Type B pancreatic cell (in vitro differentiated cells): ENCODE measurements at places on chromosomes 6 and 20. TPM values are rescaled to one million over a fixed set of nuclear protein-coding genes. Genes with fewer than 3 reads are reported as not detected.

BLCAP gene
- 75.7 and 79.7 TPM in 2 replicates for total RNA-seq

DNA sequence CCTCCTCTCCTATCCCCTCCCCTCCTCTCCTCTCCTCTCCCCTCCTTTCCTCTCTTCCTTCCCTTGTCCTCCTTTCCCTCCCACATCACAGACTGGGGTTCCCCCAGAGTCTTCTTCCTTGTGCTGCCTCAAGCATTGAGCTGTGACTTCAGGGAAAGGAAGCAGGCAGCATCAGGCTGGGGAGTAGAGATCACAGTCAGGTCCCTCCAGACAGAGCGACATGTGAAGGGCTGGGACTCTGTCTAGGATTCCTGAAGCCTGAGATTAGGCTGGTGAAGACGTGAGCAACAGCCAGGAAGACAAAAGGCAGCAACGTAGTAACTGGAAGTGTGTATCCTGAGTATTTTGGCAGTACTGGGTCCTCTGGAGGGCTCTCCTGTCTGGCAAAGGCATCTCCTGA lies 265.4 kb upstream of the SUPT3H start:
- no peak overlapping the region for H3K4me3 ChIP-seq
- peaks cover 19% of the 10 kb centered on the region for H3K27me3 ChIP-seq
- no peak for DNase-seq
- no peak overlapping the region for H3K27ac ChIP-seq
- peaks cover 27% of the 10 kb centered on the region for H3K4me1 ChIP-seq
- H3K36me3 ChIP-seq, result no peaks in the 10 kb centered on the region

GRCh38 chr6:165986311-165986913 lies 181.2 kb downstream of the TBXT start:
- peak overlapping the region; percentile 84 for H3K4me3 ChIP-seq
- peaks cover 14% of the 10 kb centered on the region for H3K4me1 ChIP-seq
- no peak overlapping the region for H3K27ac ChIP-seq
- H3K27me3 ChIP-seq, result peaks cover 99% of the 10 kb centered on the region

DNA sequence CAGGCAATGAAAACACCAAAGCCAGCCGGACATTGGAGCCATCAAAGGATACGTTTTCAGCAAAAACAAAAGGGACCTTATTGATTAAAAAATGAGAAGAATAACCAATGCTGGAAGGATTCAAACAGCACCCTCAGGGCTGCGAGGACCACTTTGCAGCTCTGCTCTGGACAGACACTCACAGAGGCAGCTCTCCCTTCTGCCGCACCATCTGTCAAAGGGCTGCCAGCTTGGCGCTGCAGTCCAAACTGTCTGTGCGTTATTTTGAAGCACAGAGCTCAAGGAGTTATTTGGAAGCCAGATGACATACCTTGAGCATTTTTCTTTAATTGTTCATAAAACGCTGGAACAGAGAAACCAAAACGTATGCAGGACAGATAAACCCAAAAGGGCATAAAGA lies 85.2 kb downstream of the KIF16B start:
- H3K27me3 ChIP-seq, result no peaks in the 10 kb centered on the region
- H3K27ac ChIP-seq, result peak overlapping the region; percentile 21
- H3K4me3 ChIP-seq, result no peak overlapping the region
- DNase-seq, result no peak

DNA sequence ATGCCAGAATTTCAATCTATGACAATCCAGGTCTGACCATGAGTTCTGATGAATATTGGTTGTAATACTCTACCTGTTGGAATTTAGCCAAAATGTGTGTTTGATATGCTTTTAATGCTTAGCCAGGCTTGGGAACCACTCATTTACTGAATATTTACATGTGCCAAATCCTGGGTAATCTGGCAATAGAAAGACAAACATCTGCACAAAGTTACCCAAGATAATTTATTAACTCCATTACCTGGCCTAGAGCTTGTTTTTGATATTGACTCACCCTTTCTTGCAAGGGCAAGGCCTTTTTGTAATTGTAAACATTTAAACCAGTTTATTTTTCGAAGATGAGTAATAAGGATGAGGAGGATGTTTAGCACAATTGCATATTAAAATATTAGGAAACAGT lies 13.5 kb upstream of the CD2AP start:
- no peak overlapping the region for H3K4me3 ChIP-seq
- H3K4me1 ChIP-seq, result peaks cover 6% of the 10 kb centered on the region
- H3K36me3 ChIP-seq, result no peaks in the 10 kb centered on the region
- H3K27ac ChIP-seq, result no peak overlapping the region

- no peak overlapping the region for H3K4me3 ChIP-seq
- no peak for DNase-seq
- no peak overlapping the region for H3K27ac ChIP-seq
- peaks cover 9% of the 10 kb centered on the region for H3K36me3 ChIP-seq
- H3K4me1 ChIP-seq, result peaks cover 61% of the 10 kb centered on the region
Observed at GRCh38 chr6:21733311-21733710, 139.8 kb downstream of the SOX4 start.

DNA sequence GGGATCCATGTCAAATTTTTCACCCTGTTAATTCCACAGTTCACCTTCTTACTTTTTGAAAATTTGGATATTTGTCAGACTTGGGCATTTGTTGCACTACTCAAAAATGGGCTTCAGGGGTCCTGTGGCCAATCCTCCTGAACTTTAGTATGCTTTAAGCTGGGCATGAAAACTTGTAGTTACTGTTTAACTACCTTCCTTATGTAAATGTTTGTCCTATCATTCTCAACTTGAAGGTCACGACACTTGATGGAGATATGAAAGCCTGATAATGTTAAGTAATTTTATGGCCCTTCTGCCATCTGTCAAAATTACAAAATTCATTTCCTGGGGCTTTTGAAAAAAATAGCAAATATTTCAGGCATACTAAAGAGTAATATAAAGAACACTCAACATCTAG lies 4.2 kb upstream of the ZNF311 start:
- H3K36me3 ChIP-seq, result no peaks in the 10 kb centered on the region
- H3K27ac ChIP-seq, result no peak overlapping the region
- H3K4me3 ChIP-seq, result no peak overlapping the region
- peaks cover 5% of the 10 kb centered on the region for H3K4me1 ChIP-seq

CST4 gene
- 2.1 and 56.8 TPM in 2 replicates for total RNA-seq

DNA sequence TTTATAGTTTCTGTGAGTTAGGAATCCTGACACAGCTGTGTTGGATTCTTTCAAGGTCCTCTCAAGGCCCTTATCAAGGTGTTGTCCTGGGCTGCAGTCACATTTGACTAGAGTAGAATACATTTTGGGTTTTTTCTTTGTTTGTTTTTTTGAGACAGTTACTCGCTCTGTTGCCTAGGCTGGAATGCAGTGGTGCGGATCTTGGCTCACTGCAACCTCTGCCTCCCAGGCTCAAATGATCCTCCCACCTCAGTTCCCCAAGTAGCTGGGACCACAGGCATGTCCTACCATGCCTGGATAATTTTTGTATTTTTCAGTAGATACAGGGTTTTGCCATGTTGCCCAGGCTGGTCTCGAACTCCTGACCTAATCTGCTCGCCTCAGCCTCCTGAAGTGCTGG lies 15.7 kb downstream of the NFYA start:
- no peaks in the 10 kb centered on the region for H3K27me3 ChIP-seq
- no peaks in the 10 kb centered on the region for H3K4me1 ChIP-seq
- no peak overlapping the region for H3K27ac ChIP-seq
- peaks cover 39% of the 10 kb centered on the region for H3K36me3 ChIP-seq
- no peak for DNase-seq

OR2H2 gene
- total RNA-seq, result not detected in 2 replicates

SLC4A11 gene
- total RNA-seq, result 5.8 and 6.9 TPM in 2 replicates

FAM209B gene
- total RNA-seq, result 0.63 TPM in 1 of 2 replicates, not detected in the other

DNA sequence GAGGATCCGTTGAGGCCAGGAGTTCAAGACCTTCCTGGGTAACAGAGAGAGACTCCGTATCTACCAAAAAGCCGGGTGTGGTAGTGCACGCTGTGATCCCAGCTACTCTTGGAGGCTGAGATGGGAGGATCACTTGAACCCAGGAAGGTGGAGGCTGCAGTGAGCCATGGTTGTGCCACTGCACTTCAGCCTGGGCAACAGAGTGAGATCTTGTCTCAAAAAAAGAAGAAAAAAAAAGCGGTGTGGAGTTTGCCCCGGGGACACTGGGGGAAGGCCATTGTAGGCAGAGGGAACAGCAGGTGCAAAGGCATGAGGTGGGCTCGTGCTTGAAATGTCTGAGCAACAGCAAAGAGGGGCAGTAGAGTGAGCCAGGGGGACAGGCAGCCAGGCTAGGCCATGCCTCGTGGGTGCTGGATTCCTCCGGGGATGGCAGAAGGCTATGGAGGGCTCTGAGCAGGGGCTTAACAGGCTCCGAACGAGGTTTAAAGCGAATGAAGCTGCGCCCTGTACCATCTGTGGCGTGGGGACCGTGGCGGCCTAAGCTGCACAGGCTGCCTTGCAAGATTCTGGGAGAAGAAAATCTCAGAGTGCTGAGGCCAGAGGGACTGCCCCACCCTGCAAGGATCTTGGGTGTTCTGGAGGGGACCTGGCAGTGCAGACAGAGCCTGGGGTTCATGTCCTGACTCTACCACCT lies 36.9 kb upstream of the NOL4L start:
- no peaks in the 10 kb centered on the region for H3K36me3 ChIP-seq
- H3K4me1 ChIP-seq, result peaks cover 25% of the 10 kb centered on the region
- no peak overlapping the region for H3K4me3 ChIP-seq
- H3K27ac ChIP-seq, result no peak overlapping the region
- H3K27me3 ChIP-seq, result peaks cover 8% of the 10 kb centered on the region
- DNase-seq, result no peak

DNA sequence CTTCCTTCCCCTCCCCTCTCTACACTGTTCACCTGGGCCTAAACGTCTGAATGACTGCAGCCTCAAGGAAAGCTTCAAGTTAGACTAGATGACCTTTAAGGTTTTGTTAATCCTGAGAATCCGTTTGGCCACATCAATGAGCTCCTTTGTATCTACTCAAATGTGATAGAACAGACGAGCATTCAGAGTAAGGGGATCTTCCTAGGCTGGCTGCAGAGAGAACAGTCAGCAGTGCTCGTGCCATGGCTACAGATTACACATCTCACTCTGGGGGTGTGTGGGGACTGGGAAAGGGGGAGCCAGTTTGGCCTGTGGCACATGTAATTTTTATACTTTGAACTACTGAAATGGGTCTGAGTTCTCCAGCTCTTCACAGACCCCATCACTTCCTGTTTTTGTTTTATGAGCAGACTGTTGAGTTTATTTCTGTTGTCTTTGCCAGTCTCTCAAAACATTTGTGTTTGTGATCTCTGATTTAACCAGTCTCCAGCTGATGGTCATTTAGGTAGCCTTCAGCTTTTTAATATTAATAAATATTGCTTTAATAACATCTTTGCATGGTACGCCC lies 50.9 kb downstream of the KCNS1 start:
- no peak for DNase-seq
- no peak overlapping the region for H3K4me3 ChIP-seq
- H3K36me3 ChIP-seq, result peaks cover 3% of the 10 kb centered on the region
- peaks cover 27% of the 10 kb centered on the region for H3K4me1 ChIP-seq
- H3K27me3 ChIP-seq, result no peaks in the 10 kb centered on the region

GRCh38 chr6:166655713-166656229 lies 28.7 kb upstream of the RPS6KA2 start:
- no peak overlapping the region for H3K4me3 ChIP-seq
- no peak overlapping the region for H3K27ac ChIP-seq
- H3K36me3 ChIP-seq, result no peaks in the 10 kb centered on the region
- H3K27me3 ChIP-seq, result peaks cover 20% of the 10 kb centered on the region
- no peak for DNase-seq

CYP21A2 gene
- total RNA-seq, result 0.14 and 0.68 TPM in 2 replicates

PPP1R14C gene
- total RNA-seq, result 12.6 and 19.2 TPM in 2 replicates

PAX1 gene
- total RNA-seq, result 0.43 and 2.7 TPM in 2 replicates

DPPA5 gene
- not detected in 2 replicates for total RNA-seq

GRCh38 chr20:45963059-45964005 lies 8.7 kb downstream of the ZNF335 start:
- no peaks in the 10 kb centered on the region for H3K4me1 ChIP-seq
- H3K27me3 ChIP-seq, result no peaks in the 10 kb centered on the region
- no peak overlapping the region for H3K4me3 ChIP-seq
- DNase-seq, result no peak
- peaks cover 10% of the 10 kb centered on the region for H3K36me3 ChIP-seq

SIGLEC1 gene
- not detected in 2 replicates for total RNA-seq

GRCh38 chr6:16344756-16345155 lies 106.4 kb downstream of the GMPR start:
- H3K4me1 ChIP-seq, result peaks cover 27% of the 10 kb centered on the region
- DNase-seq, result no peak
- no peak overlapping the region for H3K4me3 ChIP-seq
- no peaks in the 10 kb centered on the region for H3K27me3 ChIP-seq
- peaks cover 9% of the 10 kb centered on the region for H3K36me3 ChIP-seq

LPA gene
- 0.31 and 0.56 TPM in 2 replicates for total RNA-seq

DNA sequence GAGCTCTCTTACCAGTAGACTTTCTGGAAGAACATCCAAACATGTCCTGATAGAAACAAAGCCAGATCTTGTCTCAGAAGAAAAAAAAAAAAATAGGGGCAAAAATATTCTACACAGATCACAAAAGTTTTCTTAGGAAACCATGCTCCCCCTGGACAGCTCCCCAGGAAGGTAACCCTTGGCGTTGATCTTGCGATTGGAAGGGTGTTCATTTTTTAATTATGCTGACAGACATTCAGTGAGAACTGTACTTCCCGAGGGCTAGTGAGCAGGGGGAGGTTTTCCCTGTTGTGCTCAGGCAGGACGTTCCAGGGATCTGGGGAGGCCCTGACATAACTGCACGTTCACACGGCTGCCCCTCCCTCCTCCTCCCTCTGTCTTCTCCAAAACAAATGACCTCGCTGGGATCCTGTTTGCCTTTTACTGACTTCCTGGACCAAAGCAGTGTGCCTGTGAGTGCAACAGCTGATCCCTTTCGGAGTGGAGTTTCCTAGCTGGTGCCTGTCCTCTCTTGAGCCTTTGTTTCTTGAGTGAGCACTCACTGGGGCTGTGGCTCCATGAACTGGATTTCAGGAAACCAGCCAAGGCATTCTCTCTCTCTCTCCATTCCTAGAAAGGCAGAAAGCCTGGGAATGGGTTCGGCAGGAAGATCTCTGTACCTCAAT lies 46.7 kb downstream of the MARCKS start:
- peak overlapping the region; percentile 70 for H3K27ac ChIP-seq
- H3K4me3 ChIP-seq, result no peak overlapping the region
- H3K27me3 ChIP-seq, result no peaks in the 10 kb centered on the region
- peaks cover 22% of the 10 kb centered on the region for H3K4me1 ChIP-seq
- DNase-seq, result no peak
- no peaks in the 10 kb centered on the region for H3K36me3 ChIP-seq

FILIP1 gene
- total RNA-seq, result 2.0 and 5.0 TPM in 2 replicates

GRCh38 chr6:113587078-113587699 lies 270.0 kb upstream of the MARCKS start:
- H3K27ac ChIP-seq, result peak overlapping the region; percentile 2
- H3K36me3 ChIP-seq, result no peaks in the 10 kb centered on the region
- no peaks in the 10 kb centered on the region for H3K27me3 ChIP-seq
- H3K4me3 ChIP-seq, result peak overlapping the region; percentile 14

UNC5CL gene
- 3.1 and 5.1 TPM in 2 replicates for total RNA-seq

TCF15 gene
- total RNA-seq, result 0.94 TPM in 1 of 2 replicates, not detected in the other
